ENCODE measurements at places on chromosomes 5 and 9. TPM values are rescaled to one million over a fixed set of nuclear protein-coding genes. Genes with fewer than 3 reads are reported as not detected.

Gene IFNB1
- total RNA-seq, result not detected

Gene FLT4
- total RNA-seq, result 7.0 TPM

DNA sequence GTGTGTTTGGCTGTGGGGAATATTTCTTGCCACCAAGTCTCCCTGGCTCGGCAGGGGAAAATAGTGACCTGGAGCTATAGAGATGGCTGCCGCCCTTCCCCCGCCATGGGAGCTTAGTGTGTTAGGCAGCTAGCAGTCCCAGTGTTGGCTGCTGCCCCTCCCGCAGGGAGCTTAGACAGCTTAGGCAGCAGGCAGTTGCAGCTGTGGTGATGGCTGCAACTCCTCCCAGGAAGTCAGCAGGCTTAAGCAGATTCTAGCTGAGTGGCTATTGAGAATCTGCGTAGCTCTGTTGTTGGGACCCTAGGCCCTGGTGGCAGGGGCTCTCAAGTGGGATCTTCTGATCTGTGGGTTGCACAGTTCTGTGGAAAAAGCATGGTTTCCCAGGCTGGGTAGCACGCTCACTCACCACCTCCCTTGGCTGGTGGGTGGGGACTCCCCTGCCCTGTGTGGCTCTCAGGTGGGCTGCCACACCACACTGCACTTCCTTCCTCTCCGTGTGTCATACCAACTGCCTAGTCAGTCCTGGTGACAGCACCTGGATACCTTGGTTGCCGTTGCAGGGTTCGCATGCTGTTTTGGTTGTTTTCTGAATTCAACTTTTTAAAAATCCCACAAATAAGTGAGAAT is 9.3 kb downstream of the OR1N2 start:
- no peak for DNase-seq
- no peaks in the 10 kb centered on the region for H3K4me1 ChIP-seq
- no peaks in the 10 kb centered on the region for H3K27me3 ChIP-seq
- H3K4me3 ChIP-seq, result no peak overlapping the region
- H3K27ac ChIP-seq, result no peak overlapping the region

Gene UBE2QL1
- 0.65 TPM for total RNA-seq

- no peak overlapping the region for H3K27ac ChIP-seq
- no peaks in the 10 kb centered on the region for H3K4me1 ChIP-seq
- H3K27me3 ChIP-seq, result no peaks in the 10 kb centered on the region
Observed at GRCh38 chr5:68049053-68049713, 166.4 kb upstream of the PIK3R1 start.

Gene IGIP
- 16.5 TPM for total RNA-seq

Gene TMEM171
- total RNA-seq, result not detected

DNA sequence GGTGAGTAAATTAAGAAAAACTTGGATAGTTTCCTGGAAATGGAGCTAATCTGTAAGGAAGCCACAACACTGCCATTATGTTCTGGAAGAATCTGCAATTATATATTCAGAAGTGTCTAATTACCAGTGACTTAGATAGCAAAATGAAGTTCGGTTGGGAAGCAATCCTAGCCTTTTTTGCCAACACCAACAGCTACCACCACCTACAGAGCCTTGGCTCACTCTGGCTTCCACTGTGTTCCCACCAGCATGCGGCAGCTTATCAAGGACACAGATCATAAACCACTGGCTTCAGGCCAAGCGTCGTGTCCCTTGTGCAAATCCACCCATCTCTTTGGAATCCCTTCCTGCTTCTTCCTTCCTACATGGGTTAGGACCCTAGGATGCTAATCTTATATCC is 118.0 kb upstream of the PCA3 start:
- H3K27ac ChIP-seq, result no peak overlapping the region
- peaks cover 1% of the 10 kb centered on the region for H3K4me1 ChIP-seq
- no peak for DNase-seq
- no peaks in the 10 kb centered on the region for H3K27me3 ChIP-seq

Gene RAB3C
- total RNA-seq, result 17.2 TPM

GRCh38 chr9:34125681-34126206 is 754 bp downstream of the DCAF12 start:
- H3K36me3 ChIP-seq, result no peaks in the 10 kb centered on the region
- H3K4me1 ChIP-seq, result peaks cover 10% of the 10 kb centered on the region
- no peaks in the 10 kb centered on the region for H3K27me3 ChIP-seq
- no peak for DNase-seq
- H3K27ac ChIP-seq, result peak overlapping the region; percentile 81

Gene DRD1
- total RNA-seq, result 0.10 TPM

Gene CENPK
- total RNA-seq, result 1.0 TPM

Gene ITGA2
- 0.36 TPM for total RNA-seq

- no peaks in the 10 kb centered on the region for H3K4me1 ChIP-seq
- no peak for DNase-seq
- no peaks in the 10 kb centered on the region for H3K36me3 ChIP-seq
- no peak overlapping the region for H3K27ac ChIP-seq
- H3K27me3 ChIP-seq, result no peaks in the 10 kb centered on the region
- H3K4me3 ChIP-seq, result no peak overlapping the region
Observed at GRCh38 chr5:123718238-123718637, 206.3 kb downstream of the CSNK1G3 start.

Gene PRRT1B
- total RNA-seq, result 0.61 TPM

Gene PTGER4
- 6.2 TPM for total RNA-seq

DNA sequence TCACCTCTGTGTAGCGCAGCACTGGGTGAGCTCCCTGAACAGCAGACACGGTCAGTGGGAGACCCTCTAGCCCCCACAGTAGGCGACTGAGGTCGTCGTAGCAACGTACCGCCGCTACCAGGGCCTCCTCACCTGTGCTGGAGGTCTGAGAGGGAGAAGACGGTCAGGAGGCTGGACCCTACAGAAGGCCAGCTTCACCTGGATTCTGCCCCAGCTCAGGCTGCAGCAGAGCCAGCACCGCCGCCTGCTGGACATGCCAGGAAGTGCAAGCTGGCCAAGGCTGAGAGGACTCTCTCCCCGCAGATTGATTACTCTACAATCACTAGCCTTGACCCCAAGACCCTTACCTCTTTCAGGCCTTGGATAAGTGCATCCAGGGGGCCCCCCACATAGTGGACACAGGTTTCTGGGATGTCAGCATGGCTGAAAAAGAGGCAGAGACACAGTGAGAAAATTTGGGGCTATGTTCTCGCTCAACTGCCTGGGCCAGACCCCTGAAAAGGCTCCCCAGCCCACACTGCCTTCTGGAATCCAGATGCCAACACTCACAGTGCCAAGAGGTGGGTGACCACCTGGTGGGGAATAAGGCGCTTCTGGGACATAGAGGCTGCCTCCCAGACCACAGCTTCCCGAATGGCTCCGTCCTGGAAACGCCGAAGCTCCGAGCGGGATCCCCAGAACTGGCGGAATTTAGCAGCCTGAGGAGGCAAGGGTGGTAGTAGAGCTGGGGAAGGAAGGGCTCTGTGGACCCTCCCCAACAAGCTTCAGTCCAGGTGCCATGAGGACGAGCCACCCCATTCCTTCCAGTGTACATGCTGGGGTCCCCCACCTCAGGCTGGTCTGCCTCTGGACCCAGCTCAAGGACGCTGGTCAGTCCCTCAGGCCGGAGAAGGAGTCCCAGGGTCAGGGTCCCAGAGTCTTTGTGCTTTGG is 6.9 kb downstream of the NOL6 start:
- no peaks in the 10 kb centered on the region for H3K4me1 ChIP-seq
- peak; percentile 73 for DNase-seq
- H3K27ac ChIP-seq, result peak overlapping the region; percentile 1
- H3K36me3 ChIP-seq, result no peaks in the 10 kb centered on the region
- H3K4me3 ChIP-seq, result no peak overlapping the region
- no peaks in the 10 kb centered on the region for H3K27me3 ChIP-seq

DNA sequence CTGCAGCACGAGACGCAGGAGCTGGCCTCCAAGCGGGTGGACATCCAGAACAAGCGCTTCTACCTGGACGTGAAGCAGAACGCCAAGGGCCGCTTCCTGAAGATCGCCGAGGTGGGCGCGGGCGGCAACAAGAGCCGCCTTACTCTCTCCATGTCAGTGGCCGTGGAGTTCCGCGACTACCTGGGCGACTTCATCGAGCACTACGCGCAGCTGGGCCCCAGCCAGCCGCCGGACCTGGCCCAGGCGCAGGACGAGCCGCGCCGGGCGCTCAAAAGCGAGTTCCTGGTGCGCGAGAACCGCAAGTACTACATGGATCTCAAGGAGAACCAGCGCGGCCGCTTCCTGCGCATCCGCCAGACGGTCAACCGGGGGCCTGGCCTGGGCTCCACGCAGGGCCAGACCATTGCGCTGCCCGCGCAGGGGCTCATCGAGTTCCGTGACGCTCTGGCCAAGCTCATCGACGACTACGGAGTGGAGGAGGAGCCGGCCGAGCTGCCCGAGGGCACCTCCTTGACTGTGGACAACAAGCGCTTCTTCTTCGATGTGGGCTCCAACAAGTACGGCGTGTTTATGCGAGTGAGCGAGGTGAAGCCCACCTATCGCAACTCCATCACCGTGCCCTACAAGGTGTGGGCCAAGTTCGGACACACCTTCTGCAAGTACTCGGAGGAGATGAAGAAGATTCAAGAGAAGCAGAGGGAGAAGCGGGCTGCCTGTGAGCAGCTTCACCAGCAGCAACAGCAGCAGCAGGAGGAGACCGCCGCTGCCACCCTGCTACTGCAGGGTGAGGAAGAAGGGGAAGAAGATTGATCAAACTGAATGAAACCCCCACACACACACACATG is 654 bp downstream of the PURA start:
- no peaks in the 10 kb centered on the region for H3K27me3 ChIP-seq
- peaks cover 19% of the 10 kb centered on the region for H3K4me1 ChIP-seq
- no peaks in the 10 kb centered on the region for H3K36me3 ChIP-seq
- peak; percentile 66 for DNase-seq
- peak overlapping the region; percentile 82 for H3K27ac ChIP-seq

DNA sequence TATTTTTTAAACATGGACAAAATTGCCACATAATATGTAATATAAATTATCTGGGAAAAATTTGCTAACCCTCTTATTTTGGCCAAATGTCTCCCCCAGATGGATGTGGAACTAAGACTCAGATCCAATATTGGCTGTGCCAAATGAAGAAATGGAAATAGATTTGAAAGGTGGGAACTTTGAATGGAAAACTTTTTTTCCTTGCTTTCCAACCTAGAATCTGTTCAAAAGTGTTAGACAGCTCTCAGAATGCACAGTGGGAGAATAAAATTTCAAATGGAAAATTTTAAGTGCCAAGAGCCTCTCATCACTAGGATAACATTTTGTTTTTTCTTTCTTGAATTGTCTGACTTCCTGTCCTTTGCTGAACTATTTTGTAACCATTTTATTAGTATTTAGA is 142.6 kb upstream of the GAS1 start:
- H3K4me3 ChIP-seq, result no peak overlapping the region
- H3K4me1 ChIP-seq, result no peaks in the 10 kb centered on the region
- no peaks in the 10 kb centered on the region for H3K27me3 ChIP-seq
- H3K36me3 ChIP-seq, result no peaks in the 10 kb centered on the region
- no peak for DNase-seq

DNA sequence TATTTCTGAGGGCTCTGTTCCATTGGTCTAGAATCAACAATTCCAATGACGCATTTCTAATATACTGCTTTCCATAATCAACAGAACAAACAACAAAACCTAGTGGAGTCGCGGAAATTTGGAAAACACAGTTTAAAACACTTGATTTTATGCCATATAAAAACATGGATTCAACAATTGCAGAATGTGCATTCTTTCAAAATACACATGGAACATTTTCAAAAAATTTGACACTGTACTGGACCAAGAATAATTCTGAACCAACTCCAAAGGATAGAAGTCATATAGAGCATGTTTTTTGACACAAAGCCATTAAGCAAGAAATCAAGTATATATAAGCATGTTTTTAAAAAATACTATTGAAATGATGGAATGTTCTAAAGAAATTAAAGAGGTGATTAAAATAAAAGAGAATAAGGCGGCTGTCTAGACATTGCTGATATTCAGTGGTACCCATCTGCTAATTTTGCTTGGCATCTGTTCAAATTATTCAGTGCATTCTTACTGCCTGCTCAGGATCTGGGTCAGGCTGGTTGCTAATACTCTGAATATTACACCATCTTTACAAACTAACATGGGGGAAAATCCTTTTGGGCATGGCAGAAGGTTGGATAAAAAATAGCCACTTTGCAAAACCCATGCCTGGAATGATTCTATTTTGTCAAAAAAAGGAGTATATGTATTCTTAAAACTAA is 221.3 kb downstream of the NPR3 start:
- H3K4me3 ChIP-seq, result no peak overlapping the region
- no peaks in the 10 kb centered on the region for H3K27me3 ChIP-seq
- H3K4me1 ChIP-seq, result no peaks in the 10 kb centered on the region
- no peak for DNase-seq
- no peak overlapping the region for H3K27ac ChIP-seq
